M059J (cell line): ENCODE measurements at places on chromosomes 4 and X. TPM values are rescaled to one million over a fixed set of nuclear protein-coding genes. Genes with fewer than 3 reads are reported as not detected.

Gene DDX60
- 37.4 and 43.9 TPM in 2 replicates for total RNA-seq

Gene TBX22
- total RNA-seq = not detected in 2 replicates

Gene ABLIM2
- total RNA-seq = not detected in 2 replicates

Gene PASD1
- total RNA-seq = 0.12 and 0.27 TPM in 2 replicates

- DNase-seq = peak; percentile 3
These were observed 36.6 kb downstream of the GRSF1 start for GRCh38 chr4:70802928-70803580.

- no peak for DNase-seq
These were observed 201.6 kb downstream of the STIM2 start for GRCh38 chr4:27062256-27062655.

DNA sequence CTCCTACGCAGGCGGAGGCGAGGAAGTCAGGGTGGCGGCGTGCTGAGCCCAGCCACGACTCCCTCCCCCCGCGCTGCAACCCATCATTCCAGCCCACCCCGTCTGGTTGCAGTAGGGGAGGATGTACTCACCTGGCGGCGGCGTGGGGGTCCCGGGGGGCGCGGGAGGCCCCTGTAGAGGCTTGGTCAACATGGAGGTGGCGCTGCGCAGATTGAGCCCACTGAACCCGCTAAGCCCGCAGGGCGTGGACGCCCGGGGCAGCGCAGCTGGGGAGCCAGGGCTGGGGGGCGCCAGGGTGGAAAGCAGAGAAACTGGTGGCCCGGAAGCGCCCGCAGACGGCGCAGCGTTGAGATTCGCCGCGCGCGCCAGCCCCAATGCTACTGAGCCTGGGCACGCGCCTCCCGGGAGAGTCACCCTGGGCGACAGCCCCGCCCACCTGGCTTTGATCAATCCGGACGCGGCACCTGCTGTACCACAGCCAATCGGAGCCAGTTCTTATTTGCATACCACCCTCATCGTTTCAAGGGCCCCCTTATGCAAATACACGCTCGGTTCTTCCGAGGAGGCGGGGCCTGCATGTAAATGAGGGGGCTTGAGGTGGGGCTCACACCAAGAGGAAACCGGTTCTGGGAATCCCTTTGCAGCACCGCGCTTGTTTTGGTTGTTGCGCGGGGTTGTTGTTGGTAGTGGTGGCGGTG, at the start of gene PIM2:
TSS of gene PIM2 (minus strand) at position 382 of the 698 bp plus-strand sequence. CDS start at position 192, 190 bp downstream.
- peak; percentile 93 for DNase-seq

- DNase-seq = peak; percentile 14
These were observed 113.6 kb downstream of the GLUD2 start for GRCh38 chrX:121160987-121161386.

DNA sequence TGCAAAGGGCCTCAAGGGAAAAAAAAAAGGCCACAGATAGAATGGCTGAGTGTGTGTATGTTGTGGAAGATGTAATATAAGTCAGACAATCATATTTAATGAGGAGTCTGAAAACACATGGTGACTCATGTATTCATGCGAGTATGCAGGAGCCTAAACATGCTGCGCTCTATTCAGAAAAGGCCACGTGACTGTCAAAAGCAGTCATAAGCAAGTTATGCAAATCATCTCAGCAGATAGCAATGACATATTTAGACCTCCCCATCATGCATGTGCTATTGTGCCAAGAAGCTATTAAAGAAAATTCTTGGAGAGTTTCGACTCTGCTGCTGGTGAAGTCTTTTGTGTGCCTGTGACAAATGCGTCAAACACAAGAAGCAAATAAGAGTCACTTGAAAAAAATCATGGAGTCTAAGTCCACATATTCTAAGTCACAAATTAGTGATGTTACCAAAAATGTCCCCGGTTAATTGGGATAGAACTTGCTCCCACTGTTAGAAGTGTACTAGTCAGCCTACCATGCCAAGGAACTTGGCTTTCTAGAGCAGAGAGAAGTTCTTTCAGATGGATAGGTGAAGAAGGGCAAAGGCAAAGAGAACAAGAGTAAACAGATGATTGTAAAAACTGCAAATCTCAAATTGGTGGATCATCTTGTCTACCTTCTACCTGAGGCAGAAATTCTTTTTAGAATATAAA, 5.0 kb downstream of the LNX1 start:
- DNase-seq = peak; percentile 54

DNA sequence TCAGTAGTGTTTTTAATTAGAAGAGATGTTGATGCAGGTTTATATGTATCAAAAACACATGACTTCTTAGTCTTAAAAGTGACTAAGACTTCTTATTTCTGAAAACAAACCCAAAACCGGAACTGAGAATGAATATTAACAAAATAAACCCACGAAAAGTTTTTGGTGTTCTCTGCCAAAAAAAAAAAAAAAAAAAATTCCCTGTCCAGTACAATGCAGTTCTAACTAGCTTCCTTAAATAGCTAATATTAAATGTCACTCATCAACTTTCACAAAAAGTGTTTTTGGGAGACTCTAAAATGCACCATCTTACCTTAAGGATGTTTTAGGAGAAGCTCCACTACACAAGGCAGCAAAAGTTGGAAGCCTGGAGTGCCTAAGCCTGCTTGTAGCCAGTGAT, 2.0 kb downstream of the ANKRD37 start:
- DNase-seq = no peak

GRCh38 chr4:109424093-109424841, 9.3 kb upstream of the SEC24B start:
- no peak for DNase-seq

DNA sequence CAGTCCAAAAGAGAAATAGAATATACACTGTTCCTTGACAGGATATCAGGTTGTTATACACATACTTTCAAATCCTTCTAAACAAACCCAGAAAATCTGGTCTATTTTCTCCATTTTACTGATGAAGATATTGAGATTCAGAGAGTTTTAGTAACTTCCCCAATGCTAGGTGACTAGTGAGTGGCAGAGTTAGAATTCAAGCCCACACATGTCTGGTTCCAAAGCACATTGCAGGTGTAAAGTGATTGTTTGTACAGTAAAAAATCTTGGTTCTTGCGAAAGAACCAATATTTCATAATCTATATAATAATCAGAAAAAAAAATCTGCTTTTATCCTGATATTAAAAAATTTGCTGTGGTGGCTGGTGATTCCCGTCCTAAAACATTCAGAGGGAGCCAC, 39.5 kb upstream of the EMCN start:
- DNase-seq = no peak

DNA sequence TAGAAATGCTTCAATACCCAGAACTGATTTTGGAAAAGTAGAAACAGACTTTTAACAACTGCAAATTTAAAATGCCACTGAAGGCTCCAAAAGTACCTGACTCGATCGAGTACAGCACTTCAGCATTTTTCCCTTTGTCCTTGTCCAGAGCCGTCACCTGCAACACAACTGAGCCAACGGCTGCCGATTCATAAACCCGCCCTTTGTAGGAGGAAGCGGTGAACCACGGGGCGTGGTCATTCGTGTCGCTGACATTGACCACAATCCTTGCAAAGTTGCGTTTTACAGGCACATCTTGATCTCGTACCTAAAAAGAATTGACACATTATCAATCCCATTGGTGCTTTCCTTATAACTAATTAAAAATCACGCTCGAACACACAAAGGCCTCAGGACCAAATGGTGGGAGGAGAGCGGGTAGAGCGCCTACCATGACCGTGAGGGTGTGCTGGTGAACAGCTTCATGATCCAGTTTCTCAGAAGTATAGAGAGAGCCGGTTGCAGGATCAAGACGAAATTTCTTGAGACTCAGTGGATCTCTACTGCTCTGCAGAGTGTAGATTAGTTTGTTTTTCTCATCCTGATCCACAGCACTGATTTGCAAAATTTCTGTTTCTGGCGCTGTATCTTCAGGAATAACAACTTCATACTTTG, 72.8 kb upstream of the MTNR1A start:
- DNase-seq = no peak

DNA sequence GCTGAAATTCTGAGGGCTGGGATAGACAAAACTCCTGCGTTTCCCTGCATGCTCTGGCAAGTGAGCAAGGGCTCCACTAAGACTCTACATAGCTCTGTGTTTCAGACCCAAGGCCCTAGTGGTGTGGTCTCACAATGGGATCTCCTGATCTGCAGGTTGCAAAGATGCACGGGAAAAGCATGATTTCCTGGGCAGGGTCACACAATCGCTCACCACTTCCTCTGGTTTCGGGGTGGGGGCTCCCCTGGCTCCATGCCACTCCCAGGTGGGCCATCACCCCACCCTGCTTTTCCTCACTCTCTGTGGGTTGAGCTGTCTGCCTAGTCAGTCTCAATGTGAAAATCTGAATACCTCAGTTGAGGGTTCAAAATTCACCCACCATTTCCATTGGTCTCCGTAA, 111.5 kb downstream of the KLF8 start:
- no peak for DNase-seq

DNA sequence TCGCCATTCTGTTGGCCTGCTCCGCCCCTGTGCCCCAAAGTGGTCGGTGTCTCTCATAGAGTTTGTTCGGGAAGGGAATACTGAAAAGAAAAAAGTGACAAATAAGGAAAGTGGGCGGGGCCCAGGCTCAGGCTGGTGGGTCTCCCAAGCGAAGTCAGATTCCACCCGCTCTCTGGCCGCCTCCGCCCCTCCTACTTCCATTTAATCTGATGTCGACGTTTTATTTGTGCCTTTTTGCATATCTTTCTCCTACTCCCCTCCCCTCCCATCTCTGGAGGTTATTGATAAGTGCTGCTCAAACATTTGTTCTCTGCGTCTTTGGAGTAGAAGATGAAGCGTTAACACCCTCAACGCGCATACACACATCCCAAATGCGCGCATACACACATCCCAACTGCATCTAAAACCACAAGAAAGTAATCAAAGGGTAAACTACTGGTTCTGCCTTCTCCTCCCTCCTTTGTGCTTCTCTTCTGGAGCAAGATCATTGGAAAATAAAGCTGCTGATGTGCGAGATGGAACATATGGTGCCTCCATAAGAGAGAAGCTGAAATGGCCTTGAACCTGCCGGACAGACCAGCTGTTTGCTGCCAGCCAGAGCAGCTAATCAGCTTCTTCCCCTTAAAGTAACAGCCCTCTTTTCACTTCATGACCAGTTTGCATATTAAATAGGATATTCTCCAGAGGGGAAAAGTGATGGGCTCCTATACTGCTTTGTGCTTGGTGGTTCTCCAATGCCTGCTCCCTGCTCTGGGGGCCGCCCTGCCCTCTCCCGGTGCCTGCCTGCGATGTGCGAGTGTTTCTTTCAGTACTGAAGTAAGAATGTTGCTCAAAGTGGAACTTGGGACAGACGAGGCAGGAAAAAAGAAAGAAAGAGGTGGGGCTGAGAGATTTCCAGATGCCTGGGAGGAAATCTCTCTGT, 3.1 kb downstream of the MAMLD1 start:
- DNase-seq = peak; percentile 63

GRCh38 chrX:2707334-2707760, 16.3 kb downstream of the CD99 start:
- peak; percentile 98 for DNase-seq

GRCh38 chr4:141501395-141501794, 135.0 kb upstream of the IL15 start:
- no peak for DNase-seq
